ENCODE measurements at places on chromosomes 5 and 9.

DNA sequence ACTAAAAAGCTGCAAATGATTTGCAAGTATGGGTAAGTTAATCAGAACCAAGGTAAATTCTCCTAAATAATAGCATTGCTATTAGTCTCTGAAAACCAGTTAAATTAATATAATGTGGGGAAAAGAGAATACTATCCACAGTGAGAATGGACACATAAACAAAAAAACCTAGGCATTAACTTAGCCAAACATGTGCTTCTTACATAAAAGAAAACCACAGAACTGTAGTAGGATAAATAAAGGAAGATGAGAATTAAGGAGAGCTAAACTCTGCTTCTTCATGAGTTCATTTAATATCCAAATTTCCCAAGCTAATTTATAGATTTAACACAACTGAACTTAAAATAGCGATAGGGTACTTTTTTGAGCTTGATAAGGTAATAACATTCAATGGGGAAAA lies 31.8 kb downstream of the ABCA1 start:
- no peak for DNase-seq

GRCh38 chr9:112867275-112867991 lies 23.2 kb downstream of the SLC46A2 start:
- DNase-seq: no peak

GRCh38 chr9:115046824-115047223 lies 71.1 kb downstream of the TNC start:
- DNase-seq: no peak

- no peak for DNase-seq
Observed at GRCh38 chr5:136722581-136722980, 357.2 kb upstream of the TRPC7 start.

- no peak for DNase-seq
Observed at GRCh38 chr5:31078956-31079355, 114.5 kb upstream of the CDH6 start.

All from endothelial cell (in vitro differentiated cells).